ENCODE measurements at places on chromosomes 2 and 18.

DNA sequence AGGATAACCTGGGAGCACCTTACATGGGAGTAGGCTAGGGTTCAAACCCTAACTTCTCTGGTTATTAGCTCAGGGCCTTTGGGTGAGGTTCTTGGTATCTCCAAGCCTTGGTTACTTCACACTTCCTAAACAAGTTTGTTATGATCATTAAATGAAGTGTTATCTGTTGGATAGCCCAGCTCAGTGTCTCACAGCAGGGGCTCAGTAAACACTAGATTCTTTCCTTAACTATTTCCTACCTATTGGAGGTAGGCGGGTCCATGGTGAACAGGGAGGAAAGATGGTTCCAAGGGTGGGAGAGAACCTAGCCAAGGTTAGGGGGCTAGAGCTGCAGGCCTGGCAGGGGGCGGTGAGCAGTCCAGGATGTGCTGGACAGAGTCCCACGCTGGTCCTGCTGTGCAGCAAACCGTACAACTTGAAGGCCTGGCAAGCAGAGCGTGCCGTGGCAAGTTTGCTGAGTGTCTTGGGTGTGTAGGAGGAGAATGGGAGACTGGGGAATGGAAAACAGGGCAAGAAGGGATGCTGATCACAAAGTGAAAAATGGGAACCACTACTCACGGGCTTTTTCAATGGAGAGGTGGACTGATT lies 259.1 kb downstream of the PRKCE start:
- DNase-seq = no peak

- no peak for DNase-seq
Measured at GRCh38 chr2:46525522-46526155, 46.3 kb downstream of the TMEM247 start.

GRCh38 chr2:98936353-98937351 lies 627 bp upstream of the CRACDL start:
- peak; percentile 38 for DNase-seq

DNA sequence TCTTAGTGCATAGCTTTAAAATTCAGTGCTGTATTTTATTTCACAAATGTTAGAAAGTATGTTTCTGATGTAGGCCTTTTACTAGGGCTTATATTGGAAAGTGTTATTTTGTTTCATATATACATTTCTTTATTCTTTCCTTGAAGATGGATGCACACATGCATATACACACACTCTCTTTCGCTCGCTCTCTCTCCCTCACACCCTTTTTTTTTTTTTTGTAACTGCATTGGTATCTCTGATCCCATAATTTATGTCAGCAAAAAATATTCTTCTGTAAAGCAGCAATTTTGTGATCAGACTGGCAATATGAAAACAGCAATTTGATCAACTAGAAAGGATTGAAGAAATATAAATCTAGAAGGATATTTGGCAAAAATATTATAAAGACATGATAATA lies 2.0 kb downstream of the MBD5 start:
- DNase-seq = no peak

GRCh38 chr2:45888167-45888566 lies 236.7 kb downstream of the PRKCE start:
- DNase-seq = no peak

DNA sequence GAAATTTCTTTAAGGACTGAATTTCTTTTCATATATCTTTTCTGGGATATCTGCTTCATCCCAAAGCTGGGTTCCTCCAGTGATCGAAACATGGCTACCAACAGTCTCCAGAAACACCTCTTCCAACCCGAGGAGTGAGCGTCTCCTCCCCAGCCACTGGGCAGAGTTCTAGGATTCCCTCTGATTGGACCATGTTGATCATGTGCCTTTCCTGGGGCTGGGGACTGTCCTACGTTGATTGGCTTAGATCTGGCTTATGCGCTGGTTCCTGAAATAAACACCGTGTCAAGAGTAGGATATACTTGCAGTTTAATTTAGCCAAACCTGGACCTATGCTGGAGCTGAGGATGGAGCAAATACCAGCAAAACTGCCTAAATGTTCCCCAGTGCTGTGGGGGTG lies 55.5 kb upstream of the SLC16A14 start:
- no peak for DNase-seq

Measured in NCI-H1105 (cell line).